ENCODE measurements at places on chromosomes 3 and 15.

- DNase-seq = no peak
These were observed 474.7 kb upstream of the IL12A start for GRCh38 chr3:159513867-159514380.

GRCh38 chr15:100919481-100920405 is 586 bp downstream of the LRRK1 start:
- no peak for DNase-seq

DNA sequence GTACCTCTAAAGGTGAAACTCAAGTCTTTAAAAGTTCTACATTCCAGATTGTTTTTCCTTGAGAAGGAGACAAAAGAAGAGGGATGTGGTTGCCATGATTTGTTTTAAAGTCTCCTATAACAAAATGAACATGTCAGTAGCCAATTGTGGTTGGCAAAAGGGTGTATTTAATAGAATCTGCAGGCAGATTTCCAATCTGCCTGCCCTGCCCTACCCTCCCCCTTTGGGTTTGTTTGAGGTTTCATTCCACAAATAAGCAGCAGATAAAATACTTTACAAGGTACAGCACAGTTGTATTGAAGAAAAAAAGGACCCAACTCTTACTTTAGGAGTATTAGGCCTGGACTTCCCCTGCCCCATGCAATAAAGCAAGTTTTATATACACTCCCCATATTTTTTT is 59.5 kb downstream of the MLH1 start:
- DNase-seq = no peak

DNA sequence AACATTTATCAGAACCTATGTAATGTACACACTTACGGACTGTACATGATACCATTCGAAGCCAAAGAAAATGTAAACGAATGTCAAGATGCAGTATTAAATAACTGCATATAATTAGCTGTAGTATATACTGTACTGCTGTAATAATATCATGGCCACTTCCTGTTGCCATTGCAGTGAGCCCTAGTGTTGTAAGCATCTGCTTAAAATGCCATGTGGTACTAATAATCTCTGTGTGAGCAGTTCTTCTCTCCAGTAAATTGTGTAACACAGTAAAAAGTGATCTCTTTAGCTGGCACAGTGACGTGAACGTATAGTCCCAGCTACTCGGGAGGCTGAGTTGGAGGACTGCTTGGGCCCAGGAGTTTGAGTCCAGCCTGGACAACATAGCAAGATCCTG is 8.6 kb downstream of the SPG11 start:
- DNase-seq = no peak

- no peak for DNase-seq
These were observed 4.4 kb downstream of the CERS3 start for GRCh38 chr15:100524326-100524725.

DNA sequence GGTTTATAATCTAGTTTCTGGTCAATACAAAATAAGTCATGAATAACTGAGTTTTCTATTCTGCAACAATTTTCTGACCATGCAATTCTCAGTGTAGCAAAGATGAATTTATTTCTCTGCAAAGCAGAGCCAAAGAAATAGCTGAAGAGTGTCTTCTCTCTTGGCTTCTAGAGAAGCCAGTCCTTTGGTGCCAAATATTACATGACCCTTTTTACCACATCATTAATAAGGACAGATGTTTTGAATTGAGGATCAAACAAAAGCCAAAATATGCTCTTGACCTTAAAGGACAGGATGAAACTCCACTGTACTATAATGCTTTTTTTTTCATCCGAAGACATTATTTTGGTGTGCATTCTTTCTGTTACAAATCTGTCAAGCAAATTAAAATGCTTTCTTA is 40.2 kb upstream of the OSTN start:
- no peak for DNase-seq

DNA sequence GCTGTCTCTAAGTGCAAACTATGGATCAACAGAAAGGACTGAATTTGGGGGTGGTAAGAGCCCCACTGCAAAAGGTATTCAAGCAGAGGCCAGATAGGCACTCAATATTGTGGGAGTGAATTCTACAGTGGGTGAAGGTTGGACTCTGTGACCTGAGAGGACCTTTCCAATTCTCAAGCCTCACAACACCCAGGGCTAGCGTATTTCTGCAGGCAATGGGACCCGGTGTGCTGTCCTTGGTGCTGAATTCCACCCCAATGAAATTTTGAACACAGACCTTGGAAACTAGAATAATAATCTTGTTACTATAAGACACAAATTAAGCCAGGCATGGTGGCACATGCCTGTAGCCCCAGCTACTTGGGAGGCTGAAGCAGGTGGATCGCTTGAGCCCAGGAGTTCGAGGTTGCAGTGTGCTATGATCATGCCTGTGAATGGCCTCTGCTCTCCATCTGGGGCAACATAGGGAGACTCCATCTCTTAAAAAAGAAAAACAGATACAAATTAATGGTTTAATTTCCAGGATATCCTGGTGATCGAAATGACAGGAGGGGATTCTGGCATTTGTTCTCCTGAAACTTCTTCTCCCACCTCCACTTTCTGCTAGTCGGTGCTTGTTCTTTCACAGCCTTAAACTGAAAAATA is 135.4 kb downstream of the RAB11A start:
- DNase-seq = no peak
